Fibroblast of lung (primary cell): ENCODE measurements at places on chromosomes 12 and 14. TPM values are rescaled to one million over a fixed set of nuclear protein-coding genes. Genes with fewer than 3 reads are reported as not detected.
A peak's percentile ranks its signal among the peaks of the same experiment; 100 is the strongest.

DNA sequence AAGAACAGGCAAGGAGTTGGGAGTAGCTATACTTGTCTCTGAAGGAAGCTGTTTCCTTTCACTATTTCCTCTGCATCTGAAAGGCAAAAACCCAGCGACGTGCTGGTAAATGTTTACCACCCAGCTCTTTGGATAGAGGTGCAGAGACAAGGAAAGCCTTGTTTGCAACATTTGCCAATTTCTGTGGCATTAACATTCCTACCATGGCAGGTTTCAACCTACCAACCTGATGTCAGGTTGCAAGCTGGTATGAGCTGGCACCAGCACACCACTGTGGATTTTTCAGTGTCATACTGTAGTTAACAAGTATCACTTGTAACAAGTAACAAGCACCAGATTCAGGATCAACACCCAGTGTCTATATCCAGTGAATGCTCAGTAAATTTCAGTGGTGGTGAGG is 294.8 kb upstream of the TMPO start:
- DNase-seq: no peak

PAPLN gene
- total RNA-seq: 6.9 and 9.5 TPM in 2 replicates

DNA sequence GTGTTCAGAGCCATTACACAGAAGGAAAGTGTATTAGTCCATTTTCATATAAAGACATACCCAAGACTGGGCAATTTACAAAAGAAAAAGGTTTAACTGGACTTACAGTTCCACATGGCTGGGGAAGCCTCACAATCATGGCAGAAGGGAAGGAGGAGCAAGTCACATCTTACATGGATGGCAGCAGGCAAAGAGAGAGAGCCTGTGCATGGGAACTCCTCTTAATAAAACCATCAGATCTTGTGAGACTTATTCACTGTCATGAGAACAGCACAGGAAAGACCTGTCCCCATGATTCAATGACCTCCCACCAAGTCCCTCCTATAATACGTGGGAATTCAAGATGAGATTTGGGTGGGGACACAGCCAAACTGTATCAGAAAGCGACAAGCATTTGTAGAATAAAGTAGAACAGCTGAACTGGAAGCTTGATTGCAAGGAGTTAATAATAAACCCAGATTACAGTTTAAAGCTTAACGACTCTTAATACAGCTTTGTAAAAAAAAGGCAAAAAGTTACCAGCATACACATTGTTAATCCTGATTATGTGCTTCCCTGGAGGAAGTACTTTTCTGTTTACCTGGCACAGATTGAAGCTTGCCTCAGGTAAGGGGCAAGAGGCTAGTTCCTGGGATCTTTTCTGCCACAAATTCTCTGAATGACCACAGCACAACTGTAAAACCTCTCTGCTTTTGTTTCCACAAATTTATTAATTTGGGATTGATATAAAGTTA is 18.1 kb upstream of the STON2 start:
- DNase-seq: no peak

- no peak for DNase-seq
Measured at GRCh38 chr14:98341211-98341610, 930.8 kb downstream of the BCL11B start.

CACNA2D4 gene
- total RNA-seq: 0.26 and 0.99 TPM in 2 replicates

- peak; percentile 15 for DNase-seq
Measured at GRCh38 chr12:72369423-72369959, 97.3 kb downstream of the TRHDE start.

TMEM119 gene
- 132 and 358 TPM in 2 replicates for total RNA-seq

MIP gene
- total RNA-seq: not detected in 2 replicates

GRCh38 chr12:67455236-67455635 is 186.1 kb downstream of the CAND1 start:
- DNase-seq: no peak

ARID4A gene
- 10.3 and 12.1 TPM in 2 replicates for total RNA-seq

GRCh38 chr12:50765095-50765911 is 1.4 kb downstream of the ATF1 start:
- DNase-seq: peak; percentile 36

PRH2 gene
- not detected in 2 replicates for total RNA-seq

- no peak for DNase-seq
Measured at GRCh38 chr14:99812096-99812750, 19.0 kb downstream of the EML1 start.

TAS2R42 gene
- not detected in 2 replicates for total RNA-seq

GRCh38 chr14:50344876-50345563 is 32.9 kb downstream of the DMAC2L start:
- no peak for DNase-seq

DNA sequence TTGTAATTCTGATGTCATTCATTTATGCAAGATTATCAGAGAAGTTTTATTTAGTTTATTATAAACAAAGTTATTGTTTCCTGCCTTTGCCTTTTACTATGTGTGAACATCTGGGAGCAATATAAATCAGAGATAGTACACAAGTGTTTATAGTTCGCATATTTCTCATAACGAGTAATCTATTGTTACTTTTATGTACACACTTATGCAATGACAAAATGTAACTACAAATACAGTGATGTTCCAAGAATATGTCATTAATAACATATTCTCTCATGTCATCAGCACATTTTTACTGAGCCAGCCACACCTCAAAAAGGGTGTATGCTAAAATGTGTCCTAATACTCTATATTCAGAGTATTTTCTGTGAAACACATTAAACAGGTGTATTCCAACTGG is 243.2 kb downstream of the ALX1 start:
- DNase-seq: no peak

DNA sequence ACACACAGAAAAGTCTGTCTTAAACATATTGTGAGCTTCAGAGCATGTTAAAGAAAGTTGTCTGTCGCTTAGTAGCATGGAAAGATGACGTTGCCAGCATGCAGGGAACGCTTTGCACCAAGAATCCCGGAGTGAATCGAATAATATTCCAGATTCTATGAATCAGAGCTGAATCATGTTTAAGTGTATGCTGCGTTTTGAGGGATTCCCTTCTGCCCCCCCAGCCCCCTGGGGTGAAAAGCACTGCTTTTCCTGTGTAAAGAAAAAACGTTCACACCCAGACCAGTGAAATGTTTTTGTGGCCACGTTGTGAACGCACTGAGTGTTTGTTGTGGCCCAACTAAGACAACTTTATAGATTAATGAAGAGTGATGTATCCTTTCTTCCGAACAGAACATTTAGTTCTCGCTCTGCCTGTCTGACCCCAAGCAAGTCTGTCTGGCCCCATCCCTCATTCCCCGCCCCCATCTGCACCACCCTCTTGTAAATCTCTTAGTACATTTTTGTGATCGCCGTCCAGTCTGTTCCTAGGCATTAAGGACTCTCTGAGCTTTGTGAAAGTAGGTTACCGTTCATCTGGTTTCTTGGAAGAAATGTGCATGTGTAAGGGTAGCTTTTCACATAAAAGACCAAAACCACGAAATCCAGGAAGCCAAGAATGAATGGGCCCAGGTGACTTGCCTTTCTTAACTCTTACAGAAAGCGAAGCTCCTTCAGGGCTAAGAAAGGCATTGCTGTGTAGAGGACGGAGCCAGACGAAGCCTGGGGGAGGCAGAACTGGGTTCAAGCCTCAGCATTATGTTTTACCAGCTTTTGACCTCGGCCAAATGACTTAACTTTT is 103.0 kb downstream of the SAMD4A start:
- peak; percentile 82 for DNase-seq

- DNase-seq: no peak
Measured at GRCh38 chr12:112846619-112847018, 55.1 kb downstream of the RPH3A start.

GALC gene
- total RNA-seq: 18.7 and 22.8 TPM in 2 replicates

GRCh38 chr12:22733756-22734155 is 108.8 kb downstream of the ETNK1 start:
- DNase-seq: no peak

DNA sequence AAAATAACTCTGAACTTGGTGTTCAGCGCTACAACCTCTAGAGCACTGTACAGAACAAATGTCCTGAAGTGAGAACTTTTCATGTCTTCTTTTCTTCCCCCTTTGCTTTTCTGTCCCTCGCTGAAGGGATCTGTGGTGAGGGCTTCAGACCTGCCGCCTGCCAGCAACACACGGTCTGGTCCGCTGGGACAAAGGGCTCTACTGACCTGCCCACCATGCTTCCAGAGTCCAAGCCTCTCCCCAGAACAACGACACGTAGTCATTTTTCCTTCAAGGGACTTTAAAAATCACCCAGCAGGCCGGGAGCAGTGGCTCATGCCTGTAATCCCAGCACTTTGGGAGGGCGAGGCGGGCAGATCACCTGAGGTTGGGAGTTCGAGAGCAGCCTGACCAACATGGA is 140.4 kb downstream of the EFCAB11 start:
- DNase-seq: no peak

GRCh38 chr12:1562813-1563407 is 31.5 kb downstream of the FBXL14 start:
- no peak for DNase-seq

ELK3 gene
- 13.1 and 14.7 TPM in 2 replicates for total RNA-seq

SIRT4 gene
- 2.3 and 2.5 TPM in 2 replicates for total RNA-seq

WNT5B gene
- total RNA-seq: 40.3 and 105 TPM in 2 replicates

IL22 gene
- not detected in 2 replicates for total RNA-seq

TOMM20L gene
- total RNA-seq: not detected in 2 replicates

DNA sequence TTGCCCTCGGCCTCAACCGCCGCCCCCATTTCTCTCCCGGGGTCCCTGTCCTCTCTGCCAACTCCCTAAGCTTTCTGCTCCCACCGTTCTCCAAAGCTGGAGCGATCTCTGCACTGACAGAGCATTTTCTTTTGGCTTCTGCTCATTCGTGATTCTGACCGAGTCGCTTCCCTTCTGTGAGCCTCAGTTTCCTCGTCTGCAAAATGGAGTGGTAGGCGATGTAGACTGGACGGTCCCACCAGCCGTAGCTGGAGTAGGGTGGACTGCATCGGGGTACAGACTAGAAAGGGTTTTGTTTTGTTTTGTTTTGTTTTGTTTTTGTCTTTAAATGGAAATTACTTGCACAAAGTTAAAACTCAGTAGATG is 2.4 kb downstream of the VSX2 start:
- peak; percentile 4 for DNase-seq

BCL11B gene
- under 0.01 TPM in 2 replicates for total RNA-seq

PTGER2 gene
- 30.0 and 38.8 TPM in 2 replicates for total RNA-seq

GRCh38 chr12:53073881-53074280 is 5.3 kb downstream of the SPRYD3 start:
- DNase-seq: no peak

DNA sequence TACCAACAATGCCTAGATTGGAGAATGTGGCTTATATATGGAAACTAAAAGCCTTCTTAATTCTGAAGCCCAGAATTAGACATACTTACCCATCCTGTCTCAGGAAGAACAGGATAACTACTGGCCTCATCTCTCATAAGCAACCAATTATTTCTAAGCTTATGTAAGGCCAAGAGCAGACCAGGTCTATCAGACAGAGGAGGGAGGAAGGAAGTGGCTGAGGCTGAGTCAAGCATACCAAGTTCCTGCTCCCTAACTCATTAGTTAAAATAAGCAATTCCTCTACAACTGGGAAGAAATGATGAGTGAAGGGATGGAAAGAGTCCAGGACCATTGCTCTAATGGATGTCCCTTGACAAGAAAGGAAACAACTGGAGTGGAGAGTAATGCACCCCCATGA is 27.0 kb upstream of the INSM2 start:
- DNase-seq: peak; percentile 54

DNA sequence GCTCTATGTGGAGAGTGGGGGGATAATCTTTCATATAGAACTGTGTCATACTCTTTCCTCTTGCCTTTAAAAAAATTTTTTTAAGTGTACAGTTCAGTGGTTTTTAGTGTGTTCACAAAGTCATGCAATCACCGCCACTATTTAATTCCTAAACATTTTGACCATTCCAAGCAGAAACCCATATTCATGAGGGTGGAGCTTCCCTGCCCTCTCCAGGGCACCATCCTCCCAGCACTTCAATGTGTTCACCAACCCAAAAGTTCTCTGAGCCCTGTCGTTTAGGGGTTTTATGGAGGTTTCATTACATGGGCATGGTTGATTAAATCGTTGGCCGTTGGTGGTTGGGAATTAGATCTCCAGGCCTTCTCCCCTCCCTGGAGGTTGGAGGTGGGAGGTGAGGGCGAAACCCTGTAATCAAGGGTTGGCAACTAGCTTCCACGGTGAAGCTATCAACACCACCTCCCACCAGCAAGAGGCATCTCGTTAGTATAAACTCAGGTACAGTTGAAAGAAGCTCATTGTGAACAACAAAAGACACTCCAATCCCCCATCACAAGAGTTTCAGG is 42.8 kb upstream of the WNK1 start:
- no peak for DNase-seq

E2F7 gene
- total RNA-seq: 4.6 and 9.7 TPM in 2 replicates

HOTAIR gene
- not detected in 2 replicates for total RNA-seq

GRCh38 chr12:116474331-116474730 is 84.8 kb upstream of the MAP1LC3B2 start:
- no peak for DNase-seq

PYGL gene
- 58.6 and 76.8 TPM in 2 replicates for total RNA-seq

- DNase-seq: peak; percentile 81
Measured at GRCh38 chr12:26097046-26097878, 27.6 kb downstream of the BHLHE41 start.

DNA sequence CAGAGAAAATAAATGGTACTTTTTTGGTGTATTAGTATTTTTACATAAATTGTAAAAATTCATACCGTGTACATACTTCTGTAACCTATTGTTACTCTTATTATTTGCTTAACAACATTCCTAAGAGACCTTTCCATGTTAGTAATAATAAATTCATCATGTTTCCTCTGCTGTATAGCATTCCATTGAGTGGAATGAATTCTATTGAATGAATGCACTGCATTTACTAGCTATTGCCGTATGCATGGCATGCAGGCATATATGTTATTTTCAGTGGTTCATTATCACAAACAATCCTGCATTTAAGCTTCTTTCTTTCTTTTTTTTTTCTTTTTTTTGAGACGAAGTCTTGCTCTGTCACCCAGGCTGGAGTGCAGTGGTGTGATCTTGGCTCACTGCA is 137.6 kb upstream of the TBX3 start:
- peak; percentile 2 for DNase-seq

DNA sequence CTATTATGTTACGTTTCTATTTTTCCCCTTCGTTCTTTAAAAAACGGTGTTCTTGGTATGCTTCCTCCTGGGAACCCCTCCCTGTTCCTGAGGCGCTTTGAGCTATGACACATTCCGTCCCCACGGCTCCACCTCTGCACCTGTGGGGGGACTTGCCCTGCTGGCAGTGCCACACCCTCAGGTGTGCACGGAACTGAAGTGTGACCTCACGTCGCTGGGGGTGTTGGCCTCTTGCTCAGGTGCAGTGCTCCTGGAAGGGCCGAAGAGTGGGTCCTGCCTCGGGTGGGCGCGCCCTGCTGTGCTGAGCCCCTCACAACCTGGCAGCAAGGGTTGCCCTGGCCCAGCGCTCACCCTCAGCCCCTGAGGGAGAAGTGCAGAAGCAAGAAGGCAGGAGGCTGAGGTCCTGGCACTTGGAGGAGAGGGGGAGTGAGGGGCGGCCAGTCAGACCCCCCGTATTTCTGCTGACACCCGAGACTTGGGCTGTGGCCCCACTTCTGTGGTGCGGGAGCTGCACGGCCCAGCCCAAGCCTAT is 4.9 kb downstream of the AMN start:
- no peak for DNase-seq

PIWIL1 gene
- not detected in 2 replicates for total RNA-seq

DCP1B gene
- total RNA-seq: 10.4 and 11.3 TPM in 2 replicates

DHH gene
- total RNA-seq: under 0.01 TPM in 2 replicates
